ENCODE measurements at places on chromosomes 6 and 20.

- DNase-seq, result no peak
Measured at GRCh38 chr6:75893058-75893775, 144.2 kb downstream of the MYO6 start.

- DNase-seq, result no peak
Measured at GRCh38 chr6:21429291-21429690, 164.3 kb upstream of the SOX4 start.

GRCh38 chr20:41905199-41905598, 287.0 kb upstream of the CHD6 start:
- DNase-seq, result no peak

GRCh38 chr20:49635166-49635565, 67.2 kb upstream of the PTGIS start:
- DNase-seq, result no peak

GRCh38 chr6:39927159-39927558, 7.1 kb downstream of the MOCS1 start:
- no peak for DNase-seq

DNA sequence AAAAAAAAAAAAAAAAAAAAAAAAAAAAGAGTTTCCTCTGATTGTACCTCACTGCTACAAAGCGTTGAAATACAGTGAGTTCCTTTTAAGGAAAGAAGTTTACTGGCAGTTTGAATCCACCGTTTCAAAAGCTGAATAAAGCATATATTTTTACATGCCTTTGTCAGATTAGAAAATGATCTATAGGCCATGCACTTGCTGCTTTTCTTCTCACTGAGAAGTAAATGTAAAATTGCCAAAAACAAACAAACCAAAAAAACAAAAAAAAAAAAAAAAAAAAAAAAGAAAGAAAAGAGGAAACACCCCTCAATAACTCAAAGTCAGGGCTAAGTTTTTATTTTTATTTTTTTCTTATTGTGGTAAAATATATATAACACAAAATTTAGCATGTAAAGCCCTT, 81.9 kb downstream of the LYRM4 start:
- DNase-seq, result no peak

DNA sequence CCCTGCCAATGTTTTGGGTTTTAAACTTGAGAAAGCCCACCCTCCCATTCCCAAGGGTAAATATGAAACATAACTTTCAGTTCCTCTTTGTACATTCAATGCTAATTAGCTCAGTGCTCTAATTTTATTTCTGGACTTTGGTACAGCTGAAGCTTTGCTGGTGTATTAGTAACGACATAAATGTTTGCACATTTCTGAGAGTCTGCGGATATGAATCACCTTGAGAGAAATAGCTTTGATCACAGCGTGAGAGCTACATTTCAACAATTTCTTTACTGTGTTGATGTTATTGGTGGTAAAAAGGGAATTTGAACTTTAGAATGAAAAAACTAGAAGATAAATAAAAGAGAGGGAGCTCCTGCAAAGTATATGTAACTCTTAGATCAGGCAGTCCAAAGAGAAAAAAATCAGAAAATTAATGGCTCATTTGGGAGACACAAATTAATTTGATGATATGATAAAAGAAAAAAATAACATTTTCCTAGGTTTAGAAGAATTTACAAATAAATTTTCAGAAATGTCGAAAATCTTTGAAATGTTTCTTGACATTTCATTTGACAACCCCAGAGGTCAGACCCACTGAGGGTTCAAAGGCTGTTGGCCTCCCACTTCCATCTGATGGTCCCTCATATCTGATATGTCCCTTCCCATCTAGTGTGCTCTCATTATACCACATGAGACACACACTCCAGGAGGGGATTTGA, 38.5 kb upstream of the CAP2 start:
- DNase-seq, result no peak

DNA sequence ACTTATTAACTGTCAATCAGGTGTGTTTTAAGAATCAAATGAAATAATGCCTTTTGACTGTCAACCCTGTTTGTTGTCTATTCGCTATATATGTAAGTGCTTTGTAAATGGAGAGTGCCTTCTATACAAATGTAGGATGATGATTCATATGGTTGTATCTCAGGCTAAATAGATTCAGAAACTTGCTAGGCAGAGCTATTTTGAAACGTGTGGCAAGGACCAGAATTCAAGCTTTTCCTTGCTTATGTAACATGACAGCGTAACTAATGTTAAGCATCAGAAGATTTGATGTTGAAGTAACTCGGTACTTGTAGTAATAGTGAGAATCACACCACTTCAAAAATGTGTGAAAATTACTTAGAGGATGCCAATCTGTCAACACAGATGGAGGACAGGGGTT, 3.4 kb downstream of the OGFRL1 start:
- DNase-seq, result no peak

- DNase-seq, result no peak
Measured at GRCh38 chr6:56156643-56157042, 90.7 kb downstream of the COL21A1 start.

GRCh38 chr6:141790921-141791320, 341.8 kb upstream of the GJE1 start:
- DNase-seq, result no peak

DNA sequence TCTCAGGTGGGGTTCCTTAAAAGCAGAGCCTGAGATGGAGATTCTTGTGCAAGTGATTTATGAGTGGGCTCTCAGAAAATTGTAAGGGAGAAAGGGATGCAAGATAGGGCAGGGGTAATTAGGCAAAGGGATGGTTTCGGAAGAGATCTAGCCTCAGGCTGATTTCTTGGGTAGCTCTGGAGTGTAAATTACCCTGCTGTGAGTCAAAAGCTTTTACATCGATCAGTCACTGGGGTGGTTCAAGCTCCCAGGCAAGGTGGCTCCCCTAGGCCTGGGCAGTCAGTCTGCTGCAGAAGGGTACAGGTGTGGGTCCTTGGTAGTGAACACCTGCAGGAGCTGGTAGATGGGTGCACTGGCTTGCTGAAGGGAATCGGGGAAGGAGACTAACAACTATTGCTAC, 11.1 kb upstream of the PM20D2 start:
- no peak for DNase-seq

- no peak for DNase-seq
Measured at GRCh38 chr6:47836639-47837038, 54.8 kb downstream of the OPN5 start.

- no peak for DNase-seq
Measured at GRCh38 chr6:36301781-36302180, 31.9 kb downstream of the PNPLA1 start.

DNA sequence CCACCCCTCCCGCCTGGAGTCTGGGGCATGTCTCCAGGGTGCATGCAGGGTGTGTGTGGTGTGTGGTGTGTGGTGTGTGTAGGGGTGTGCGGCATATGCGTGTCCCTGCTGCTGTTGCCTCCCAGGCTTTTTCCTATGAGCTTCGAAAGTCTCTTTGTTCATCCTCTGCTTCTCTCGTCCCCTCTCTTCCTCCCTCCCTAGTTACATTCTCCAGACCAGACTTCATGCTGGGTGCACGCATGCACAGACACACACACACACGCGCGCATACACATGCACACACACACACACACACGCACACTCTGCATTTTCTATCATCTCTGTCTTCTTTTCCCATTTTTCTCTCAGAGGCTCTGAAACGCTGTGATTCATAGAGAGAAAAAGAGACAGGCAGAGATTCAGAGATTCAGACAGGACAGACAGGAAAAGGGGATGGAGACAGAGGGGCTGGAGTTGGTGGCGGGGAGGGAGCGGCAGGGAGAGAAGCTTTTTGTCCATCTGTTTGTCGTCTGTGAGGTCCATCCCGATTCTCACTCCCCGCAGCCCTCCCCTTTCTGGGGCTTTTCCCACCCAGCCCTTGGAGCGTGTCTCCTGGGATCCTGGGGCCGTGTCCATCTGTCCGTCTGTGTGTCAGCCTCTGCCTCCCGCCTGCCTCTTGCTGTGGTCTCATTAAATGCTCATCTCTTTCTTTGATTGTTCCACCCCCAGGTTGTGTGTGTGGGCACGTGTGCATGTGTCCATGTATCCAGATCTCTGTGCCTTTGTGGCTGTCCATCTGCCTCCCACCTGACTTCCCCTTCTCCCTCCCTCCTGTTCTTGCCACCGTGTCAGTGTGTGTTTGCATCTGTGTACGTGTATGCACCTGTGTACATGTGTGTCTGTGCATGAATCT, 62.6 kb downstream of the SRC start:
- DNase-seq, result no peak

GRCh38 chr6:44522871-44523270, 135.4 kb downstream of the CDC5L start:
- DNase-seq, result no peak

- no peak for DNase-seq
Measured at GRCh38 chr6:109962271-109962670, 15.8 kb upstream of the GPR6 start.

- DNase-seq, result no peak
Measured at GRCh38 chr6:139308936-139309603, 17.3 kb upstream of the TXLNB start.

GRCh38 chr6:147973806-147974205, 368.8 kb upstream of the SASH1 start:
- DNase-seq, result no peak

DNA sequence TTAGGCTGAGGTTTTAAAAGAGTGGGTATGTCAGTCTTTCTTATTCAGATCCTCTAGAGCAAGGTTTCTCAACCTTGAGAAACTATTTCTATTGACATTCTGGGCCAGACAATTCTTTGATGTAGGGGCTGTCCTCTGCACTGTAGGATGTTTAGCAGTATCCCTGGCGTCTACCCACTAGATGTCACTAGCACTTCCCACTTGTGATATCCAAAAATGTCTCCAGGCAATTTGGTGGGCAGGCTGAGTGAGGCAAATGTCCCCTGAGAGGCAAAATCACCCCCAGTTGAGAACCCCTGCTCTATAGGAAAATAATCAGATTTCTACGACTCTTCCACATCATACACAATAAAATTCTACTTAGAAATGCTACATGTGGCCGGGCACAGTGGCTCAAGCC, 7.7 kb upstream of the ZKSCAN8 start:
- no peak for DNase-seq

DNA sequence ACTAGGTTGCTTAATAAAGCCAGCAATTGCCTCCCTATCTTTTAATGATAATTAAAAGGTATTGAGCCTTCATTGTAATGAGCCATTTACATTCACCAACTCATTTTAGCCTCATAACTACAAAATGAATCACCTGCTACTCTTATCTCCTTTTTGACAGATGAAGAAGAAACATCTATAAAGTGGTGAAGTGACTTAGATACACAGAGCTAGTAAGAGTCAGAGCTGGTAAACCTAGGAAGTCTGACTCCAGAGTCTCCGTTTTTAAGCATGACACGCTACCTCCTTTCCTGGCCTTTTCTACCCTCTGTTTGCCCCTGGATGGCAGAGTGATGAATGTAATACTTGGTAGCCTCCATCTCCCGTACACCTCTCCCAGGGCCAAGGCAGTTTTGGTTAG, 93.5 kb downstream of the SPTLC3 start:
- DNase-seq, result no peak

DNA sequence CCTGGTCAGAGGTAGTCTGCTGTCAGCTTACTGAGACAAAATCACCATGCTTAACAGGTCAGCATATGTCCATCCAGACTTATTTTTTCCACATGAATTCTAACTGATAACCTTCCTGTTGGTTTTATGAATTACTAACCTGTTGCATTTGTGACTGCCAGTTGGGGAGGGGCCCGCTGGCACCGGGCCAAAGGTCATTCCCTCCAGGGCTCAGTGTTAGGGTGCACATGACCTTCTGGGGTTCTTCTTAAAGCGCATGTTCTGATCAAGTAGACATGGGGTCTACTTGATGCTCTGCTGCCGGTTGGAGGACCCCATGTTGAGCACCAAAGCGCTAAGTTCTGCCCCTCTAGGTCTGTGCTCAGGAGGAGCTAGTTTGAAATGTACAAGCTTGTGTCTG, 15.6 kb downstream of the DUSP22 start:
- no peak for DNase-seq

DNA sequence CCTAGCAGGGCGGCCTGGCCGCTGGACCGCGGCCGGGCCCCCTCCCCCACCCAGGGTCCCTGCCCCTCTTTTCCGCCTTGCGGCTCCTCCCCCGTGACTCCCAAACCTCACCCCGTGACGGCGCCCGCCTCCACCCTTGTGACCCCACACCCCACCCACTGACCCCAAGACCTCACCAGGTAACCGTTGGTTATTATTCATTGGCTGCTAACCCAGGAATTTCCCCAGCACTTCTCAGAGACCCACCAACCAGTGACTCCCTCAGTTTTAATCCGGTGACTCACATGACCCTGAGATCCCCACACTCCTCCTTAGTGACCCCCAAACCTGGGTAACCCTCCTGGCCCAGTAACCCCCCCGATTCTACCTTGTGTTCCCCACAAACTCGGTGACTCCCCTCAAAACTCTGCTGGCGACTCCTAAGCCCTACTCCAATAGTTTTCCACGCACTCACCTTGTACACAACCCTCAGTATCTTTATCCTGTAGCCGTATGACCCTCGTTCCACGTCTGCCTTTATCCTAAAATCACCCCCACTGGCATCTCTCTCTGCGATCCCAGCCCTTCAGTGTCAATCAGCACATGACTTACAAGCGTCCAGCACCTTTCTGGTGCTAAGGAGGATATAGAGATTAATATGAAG, 534 bp downstream of the ZNF76 start:
- peak; percentile 53 for DNase-seq

DNA sequence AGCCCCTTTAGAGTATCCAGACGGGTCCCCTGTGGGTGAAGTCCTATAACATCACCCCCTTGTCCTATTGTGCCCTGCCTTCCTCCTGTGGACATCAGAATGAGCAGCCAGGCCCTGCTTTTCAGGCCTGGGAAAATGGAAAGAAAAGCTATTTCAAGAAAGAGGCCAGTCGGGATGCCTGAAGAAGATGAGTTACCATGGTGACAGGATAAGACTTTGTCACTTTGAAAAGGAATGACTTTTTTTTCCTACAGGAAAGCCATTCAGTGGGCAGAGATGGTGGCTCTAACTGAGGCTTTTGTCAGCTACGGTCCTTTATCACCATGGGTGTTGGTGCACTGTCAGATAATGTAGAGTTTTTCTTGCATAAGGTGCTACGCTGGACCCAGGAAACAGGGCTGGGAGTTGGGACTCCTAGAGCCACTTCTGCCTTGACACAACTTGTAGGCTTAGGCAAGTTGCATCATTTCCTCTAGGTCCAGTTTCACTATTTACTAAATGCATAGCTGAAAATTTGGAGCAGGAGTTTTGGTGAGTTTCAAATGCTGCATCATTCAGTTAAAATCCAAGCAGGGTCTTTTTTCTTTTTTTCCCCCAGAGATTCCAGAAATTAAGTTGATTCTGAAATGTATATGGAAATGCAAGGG, 293.6 kb upstream of the PRND start:
- no peak for DNase-seq

- DNase-seq, result no peak
Measured at GRCh38 chr20:38134427-38135270, 30.4 kb downstream of the TGM2 start.

DNA sequence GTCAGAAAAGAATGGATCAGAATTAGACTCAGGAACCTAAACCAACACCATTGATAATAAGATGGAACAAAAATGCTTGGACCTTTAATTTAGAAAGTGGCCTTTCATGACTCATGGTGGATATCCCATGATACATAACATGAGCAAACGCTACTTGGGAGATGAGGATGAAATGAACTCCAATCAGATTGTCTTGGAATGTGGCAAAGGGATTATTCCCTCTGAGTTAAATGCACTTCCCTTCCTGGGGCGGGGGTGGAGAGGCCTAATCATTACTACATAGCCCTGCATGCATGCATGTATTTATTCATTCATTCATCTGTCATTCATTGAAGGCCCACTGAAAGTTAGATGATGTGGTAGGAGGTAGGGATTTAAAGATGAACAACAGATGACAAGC, 174.0 kb downstream of the AIG1 start:
- no peak for DNase-seq

GRCh38 chr20:48826069-48826468, 1.7 kb downstream of the PREX1 start:
- DNase-seq, result no peak

- no peak for DNase-seq
Measured at GRCh38 chr6:101516578-101516977, 123.1 kb downstream of the GRIK2 start.
